ENCODE measurements at places on chromosomes 4 and X.

DNA sequence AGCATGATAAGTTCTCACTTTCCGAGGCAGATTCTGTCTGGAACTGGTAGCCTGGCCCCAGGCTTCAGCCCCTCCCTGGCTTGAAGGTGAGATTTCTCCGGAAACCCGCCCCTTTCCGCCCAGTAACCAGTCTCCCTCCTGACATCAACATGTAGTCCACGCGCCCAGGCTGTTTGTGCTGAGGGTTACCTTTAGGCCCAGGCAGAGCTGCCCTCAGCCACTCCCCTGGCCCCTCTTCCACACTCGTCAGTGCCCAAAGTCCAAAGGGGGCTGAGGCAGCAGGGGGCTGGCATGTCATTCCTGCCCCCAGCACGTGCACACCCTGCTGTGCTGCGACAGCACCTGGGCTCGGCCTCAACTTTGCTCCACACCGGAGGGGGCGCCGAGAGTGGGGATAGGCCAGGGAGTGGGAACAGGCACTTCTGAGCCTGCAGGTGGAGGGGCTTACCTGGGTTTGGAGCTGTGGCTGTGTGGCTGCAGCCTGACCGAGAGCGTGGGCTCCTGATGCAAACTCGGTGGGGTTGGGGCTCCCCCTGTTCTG, 69.5 kb upstream of the ANK2 start:
- no peak for DNase-seq

GRCh38 chrX:133608406-133608805, 193.1 kb upstream of the GPC4 start:
- no peak for DNase-seq

DNA sequence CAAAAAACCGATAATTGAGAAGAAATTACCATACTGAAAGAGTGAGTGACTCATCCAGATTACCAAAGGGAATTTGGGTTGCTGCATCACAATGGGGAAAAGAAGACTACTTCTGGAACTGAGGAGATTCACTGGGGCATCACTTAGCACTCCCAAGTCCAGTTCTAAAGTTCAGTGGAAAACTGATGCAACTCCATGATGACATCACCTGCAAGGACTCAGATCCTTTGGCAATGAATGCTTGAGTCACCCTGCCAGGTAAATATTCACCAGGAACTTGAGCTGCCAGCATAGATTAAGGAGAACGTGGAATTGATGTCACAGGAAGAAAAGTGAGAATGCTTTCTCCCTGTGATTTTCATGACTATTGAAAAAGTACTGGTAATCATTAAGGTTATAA, 32.0 kb upstream of the SMIM10L2A start:
- no peak for DNase-seq

GRCh38 chr4:55633903-55634302, 2.2 kb downstream of the NMU start:
- no peak for DNase-seq

DNA sequence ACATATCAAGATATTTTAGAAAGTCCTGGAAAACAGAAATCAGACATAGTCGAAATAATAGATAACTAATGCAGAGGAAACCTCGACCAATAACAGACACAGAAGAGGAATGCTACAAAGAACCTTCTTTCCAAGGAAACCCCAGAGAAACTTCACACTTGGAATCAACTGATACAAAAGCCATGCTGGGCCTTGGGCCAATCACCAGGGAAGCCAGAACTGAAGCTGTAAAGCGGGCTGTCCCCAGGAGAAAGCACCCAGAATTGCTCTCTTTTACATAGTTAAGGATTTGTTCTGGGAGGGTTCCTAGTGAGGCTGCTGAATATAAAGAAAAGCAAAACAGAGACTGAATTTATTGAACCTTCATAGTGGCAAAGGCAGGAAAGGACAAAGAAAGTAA, 100.5 kb downstream of the PRDM5 start:
- no peak for DNase-seq

- DNase-seq: no peak
These were observed 54.0 kb upstream of the LDB2 start for GRCh38 chr4:16952462-16952871.

DNA sequence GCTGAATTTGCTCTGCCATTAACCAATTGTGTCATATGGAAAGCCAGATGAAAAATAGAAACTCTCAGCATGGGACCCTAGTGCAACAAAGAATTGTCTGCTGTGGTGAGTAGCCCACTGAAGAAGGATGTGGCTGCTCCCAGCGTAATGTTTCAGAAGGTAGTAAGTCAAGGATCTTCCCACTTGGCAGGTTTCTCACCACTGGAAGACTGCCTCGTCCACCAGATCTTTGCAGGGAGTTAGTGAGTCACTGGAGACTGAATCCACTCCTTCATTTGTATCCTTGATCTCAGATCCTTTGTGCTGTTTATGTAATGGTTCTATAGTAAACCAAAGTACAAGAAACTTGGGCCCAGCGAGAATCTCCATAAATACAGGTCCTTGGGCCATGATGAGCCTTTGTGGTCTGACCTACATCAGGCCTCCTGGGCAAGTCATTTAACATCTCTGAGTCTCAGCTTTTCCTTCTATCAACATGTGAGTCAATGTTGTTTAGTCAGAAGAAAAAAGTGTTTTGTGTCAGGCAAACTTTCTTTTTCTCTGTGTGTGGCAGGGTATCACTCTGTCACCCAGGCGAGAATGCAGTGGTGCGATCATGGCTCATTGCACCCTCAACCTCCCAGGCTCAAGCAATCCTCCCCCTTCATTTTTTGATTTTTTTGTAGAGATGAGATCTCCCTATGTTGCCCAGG, 78.0 kb upstream of the CCDC160 start:
- DNase-seq: no peak

DNA sequence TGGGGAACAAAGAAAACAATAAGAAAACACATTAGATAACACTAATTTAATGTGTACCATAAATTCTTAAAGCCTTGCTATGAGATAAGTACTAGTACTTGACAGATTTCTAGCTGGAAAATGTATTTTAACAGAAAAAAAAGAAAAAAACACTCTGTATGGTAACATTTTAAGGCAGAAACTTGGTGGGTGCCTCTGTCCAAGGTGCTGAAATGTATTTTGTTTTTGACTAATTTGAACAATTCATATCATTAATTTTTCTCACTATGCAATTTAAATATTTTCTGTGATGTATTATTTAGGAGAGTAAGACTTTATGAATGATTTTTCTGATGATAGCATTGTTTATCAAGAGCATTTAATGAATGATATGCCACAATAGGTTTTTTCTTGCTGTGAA, 107.5 kb downstream of the GABRG1 start:
- DNase-seq: no peak

GRCh38 chr4:167023364-167023925, 210.8 kb downstream of the SPOCK3 start:
- no peak for DNase-seq

DNA sequence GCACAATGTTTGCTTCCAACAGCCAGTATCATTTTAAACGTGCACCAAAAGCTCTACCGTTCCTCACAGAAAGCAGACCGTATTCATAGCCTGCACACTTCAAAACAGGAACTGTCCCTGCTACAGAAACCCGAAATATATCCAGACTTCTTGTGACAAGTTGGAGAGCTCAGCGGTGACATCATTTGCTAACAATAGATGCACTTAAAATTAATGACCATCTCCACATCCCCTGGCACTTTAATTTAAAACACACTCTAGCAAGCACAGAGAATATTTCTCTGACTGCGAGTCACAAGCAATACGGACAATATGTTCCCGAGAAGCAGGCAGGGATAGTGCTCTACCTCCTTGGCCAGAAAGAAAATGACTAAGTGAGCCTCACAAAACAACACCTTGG, 2.5 kb downstream of the NYX start:
- DNase-seq: no peak

DNA sequence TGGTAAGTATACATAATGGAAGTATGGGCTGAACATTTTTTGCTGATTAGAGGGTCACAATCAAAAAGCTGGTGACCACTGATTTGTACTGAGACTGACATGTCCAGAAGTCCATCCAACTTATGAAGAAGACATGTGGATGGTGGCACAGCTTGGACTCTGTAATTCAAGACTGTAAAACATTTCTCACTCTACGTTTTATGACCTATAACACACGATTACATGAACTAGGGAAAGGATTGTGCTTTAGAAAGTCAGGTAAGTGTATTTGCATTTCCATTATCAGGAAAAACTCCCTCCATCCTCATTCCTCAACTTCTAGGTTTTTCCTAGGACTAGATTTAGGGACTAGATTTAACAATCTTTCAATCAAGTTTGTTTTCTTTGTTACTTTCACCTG, 30.5 kb upstream of the OCIAD2 start:
- no peak for DNase-seq

GRCh38 chr4:47698837-47699236, 139.0 kb downstream of the CORIN start:
- no peak for DNase-seq

DNA sequence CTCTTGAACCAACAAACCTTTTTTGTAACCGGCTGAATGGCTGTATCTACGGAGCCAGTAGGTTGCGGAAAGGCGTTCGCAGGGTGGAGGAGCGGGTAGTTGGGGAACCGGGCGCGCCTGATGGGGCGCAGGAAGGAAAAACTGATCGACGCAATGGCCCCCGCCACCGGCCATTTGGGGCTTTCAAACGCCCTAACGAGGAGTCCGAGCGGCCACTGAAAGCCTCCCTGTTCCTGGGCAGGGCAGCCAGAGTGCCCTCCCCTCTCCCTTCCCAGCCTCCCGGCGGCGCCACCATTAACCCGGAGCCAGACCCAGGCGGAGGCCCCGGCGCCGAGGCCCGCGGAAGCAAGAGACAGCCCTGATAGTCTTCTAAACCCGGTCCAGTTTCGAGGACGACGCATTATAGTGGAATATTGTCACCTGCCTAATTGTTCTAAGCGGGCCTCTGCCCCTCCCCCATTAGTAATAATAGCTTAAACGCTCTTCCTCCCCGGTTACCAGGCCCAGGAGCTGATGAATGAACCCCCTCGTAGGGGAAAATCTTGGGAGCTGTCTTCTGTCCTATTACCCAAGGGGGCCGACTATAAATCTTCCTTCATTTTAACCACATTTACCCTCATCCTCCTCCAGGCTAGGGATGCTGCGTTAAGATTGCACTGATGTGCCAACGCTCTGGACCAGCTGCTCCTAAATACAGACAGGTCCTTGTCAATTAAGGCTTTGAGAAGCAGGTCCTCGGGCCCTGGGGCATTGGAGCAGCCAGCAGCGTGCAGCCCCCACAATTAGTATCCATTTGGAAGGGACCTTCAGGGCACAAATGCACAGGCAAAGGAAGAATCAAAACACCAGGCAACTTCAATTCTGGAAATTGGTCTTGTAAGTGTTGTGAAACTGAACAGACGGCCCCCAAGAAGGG, 61.6 kb upstream of the TMEM33 start:
- no peak for DNase-seq

GRCh38 chrX:81791086-81791485, 589.2 kb downstream of the SH3BGRL start:
- no peak for DNase-seq

GRCh38 chr4:177483271-177483670, 41.0 kb upstream of the AGA start:
- no peak for DNase-seq

DNA sequence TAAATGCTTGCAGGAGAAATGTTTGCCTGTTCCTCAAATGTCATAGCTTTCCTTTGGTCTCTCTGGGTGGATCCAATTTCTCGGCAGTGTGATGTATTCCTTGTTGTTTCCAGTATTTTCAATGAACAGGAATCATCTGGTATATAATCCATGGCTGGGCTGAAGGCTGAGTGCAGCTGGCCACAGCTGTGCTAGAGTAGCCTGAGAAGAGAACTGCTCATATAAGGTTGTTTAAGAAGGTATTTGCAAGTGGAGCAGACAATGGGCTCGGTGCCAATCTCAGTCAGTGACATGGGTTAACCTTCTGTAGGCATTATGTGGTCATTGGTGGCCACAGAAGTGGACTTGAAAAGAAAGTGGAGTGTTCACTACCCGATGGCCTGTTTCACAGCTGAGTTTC, 390.3 kb downstream of the SPRY1 start:
- DNase-seq: no peak

- no peak for DNase-seq
These were observed 62.6 kb upstream of the CLNK start for GRCh38 chr4:10747186-10747585.

- no peak for DNase-seq
These were observed 33.2 kb upstream of the BMP15 start for GRCh38 chrX:50877310-50877709.

DNA sequence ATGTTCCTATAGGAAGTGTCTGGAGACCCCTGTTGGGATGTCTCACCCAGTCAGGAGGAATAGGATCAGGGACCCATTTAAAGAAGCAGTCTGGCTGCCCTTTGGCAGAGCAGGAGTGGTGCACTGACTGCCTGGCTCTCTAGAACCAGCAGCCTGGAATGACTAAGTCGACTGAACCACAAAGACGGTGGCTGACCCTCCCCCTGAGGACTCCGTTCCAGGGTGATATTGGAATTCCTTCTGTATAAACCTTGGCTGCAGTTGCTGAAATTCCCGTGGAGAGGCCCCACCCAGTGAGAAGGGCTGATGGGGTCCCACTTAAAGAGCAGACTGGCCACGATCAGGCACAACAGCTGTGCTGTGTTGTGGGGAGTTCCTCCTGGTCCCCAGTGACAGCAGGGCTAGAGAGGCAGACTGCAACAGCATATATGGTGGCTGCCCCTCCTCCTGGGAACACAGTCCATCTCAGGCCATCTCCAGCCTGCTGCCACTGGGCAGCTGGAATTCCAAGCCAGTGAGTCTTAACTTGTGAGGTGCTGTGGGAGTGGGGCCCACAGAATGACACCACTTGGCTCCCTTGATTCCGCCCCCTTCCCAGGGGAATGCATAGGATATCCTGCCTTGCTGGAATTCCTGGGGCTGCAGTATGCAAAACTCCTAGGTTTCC, 41.8 kb upstream of the RLIM start:
- DNase-seq: no peak

GRCh38 chr4:80196259-80196921, 913 bp upstream of the PRDM8 start:
- no peak for DNase-seq

DNA sequence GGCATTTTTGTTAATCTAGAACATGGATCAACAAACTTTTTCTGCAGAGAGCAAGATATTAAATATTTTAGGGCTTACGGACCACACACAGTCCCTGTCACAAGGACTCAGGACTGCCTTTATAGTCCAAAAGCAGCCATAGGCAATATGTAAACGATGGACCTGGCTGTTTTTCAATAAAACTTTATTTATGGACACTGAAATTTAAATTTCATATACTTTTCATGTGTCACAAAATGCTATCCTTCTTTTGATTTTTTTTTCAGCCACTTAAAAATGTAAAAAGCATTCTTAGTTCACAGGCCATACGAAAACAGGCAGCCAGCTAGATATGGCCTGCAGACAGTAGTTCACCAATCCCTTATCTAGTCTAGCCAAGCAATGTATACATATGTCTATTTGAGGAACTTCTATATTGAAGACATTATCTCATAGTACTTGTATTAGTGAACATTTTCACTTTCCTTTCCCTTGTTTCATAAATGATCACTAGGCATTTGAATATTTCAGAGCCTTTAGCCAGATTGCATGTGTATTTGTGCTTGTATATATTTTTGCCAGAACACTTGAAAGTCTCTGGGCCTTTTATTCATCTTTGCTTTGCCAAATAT, 350.9 kb downstream of the RPA4 start:
- DNase-seq: no peak

GRCh38 chr4:120071192-120071795, 4.6 kb upstream of the MAD2L1 start:
- peak; percentile 38 for DNase-seq

- no peak for DNase-seq
These were observed 68.4 kb downstream of the RHOH start for GRCh38 chr4:40264995-40265909.

GRCh38 chr4:186819342-186820086, 95.9 kb upstream of the FAT1 start:
- no peak for DNase-seq

- DNase-seq: no peak
These were observed 61.1 kb downstream of the DCLK2 start for GRCh38 chr4:150139297-150139865.
